Head of caudate nucleus (tissue), 42 donors: ENCODE measurements at places on chromosomes 6 and 20.

- no peak for DNase-seq
Measured at GRCh38 chr6:131175564-131175963, 40.3 kb downstream of the AKAP7 start.

DNA sequence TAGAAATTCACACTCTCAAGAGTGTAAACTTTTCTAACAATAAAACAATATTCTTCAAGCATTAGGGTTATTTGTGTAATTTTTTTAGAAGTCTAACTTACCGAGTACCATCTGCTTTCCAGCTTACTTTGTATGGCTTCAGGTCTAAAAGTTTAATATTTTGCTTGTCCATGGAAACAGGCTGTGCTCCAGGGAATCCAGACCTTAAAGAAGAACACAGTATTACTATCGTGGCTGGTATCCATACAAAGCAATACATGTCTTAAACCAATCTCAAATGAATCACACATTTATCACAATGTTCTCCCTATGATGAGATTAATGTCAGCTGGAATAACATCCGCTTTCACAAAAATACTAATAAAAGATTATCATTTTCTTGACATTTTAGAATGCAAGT is 73.0 kb downstream of the RNGTT start:
- DNase-seq: no peak

DNA sequence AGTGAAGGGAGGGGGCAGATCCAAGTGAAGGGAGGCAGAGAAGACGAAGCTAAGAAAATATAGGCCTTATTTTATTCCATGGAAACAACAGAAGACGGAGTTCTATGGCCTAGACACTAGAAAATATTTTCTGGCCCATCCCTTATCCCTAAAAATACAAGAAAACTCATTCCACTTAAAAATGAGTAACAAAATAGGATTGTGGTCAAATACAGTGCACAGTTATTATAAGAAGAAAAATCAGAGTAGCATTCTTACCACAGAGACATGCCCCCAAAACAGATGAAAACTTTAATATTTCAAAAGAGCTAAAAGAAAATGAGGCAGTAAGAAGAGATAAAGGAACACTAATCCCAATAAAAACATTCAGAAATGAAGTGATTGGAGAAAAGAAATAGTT is 202.9 kb downstream of the GMPR start:
- no peak for DNase-seq

DNA sequence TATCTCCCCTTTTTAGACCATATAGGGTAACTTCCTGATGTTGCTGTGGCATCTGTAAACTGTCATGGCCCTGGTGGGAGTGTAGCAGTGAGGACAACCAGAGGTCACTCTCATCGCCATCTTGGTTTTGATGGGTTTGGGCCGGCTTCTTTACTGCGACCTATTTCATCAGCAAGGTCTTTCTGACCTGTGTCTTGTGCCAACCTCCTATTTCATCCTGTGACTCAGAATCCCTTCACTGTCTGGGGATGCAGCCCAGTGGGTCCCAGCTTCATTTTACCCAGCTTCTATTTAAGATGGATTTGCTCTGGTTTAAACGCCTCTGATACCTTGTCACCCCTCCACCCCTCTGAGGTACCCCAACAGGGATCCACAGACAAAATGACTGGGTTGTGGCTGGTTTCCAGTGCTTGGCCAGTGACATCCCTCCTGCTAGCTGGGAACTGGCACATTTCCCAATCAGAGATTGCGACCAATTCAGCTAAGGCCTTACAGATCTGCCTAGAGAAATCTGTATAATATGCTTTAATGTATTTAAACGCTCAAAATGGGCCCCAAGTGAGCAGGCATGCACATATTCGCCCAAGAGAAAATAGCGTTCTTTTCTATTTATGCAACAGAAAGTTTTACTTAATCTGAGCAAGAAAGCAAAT is 315.6 kb upstream of the QKI start:
- no peak for DNase-seq

DNA sequence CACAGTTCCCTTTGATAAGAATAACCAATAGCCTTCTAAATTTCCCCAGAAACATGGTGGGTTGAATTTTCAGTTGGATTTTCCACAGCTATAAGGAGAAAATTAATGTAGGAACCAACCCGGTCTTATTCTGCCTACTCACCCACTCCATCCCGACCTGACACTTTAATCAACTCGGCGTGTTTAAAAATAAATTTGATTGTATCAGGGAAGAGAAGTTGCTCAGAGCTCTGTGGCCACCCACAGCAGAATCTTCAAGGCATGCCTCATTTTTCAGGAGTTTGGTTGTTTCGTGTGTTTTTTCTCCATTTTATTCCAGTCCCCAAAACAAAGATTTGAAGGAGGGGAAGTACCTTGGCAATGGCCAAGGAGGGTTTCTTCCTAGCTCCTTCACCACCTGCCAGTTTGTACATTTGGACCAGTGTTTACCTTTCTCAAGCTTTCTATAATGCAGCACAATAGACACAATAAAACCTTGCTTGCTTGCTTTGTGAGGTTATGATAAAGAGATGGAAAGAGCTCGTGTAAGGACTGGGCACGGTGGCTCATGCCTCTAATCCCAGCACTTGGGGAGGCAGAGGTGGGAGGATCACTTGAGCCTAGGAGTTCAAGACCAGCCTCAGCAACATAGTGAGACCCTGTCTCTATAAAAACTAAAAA is 297.2 kb upstream of the JARID2 start:
- DNase-seq: peak; percentile 13

- DNase-seq: no peak
Measured at GRCh38 chr6:113903666-113904330, 46.7 kb downstream of the MARCKS start.

- no peak for DNase-seq
Measured at GRCh38 chr20:46305331-46305972, 2.8 kb downstream of the CDH22 start.

GRCh38 chr6:37459981-37460800 is 27.2 kb downstream of the CMTR1 start:
- DNase-seq: no peak

GRCh38 chr20:38303908-38304379 is at the start of gene BPI:
Gene BPI (plus strand): TSS chr20:38304156. CDS start chr20:38304224, 68 bp downstream.
- peak; percentile 14 for DNase-seq

GRCh38 chr20:675033-675452 is 559 bp downstream of the SCRT2 start:
- no peak for DNase-seq

DNA sequence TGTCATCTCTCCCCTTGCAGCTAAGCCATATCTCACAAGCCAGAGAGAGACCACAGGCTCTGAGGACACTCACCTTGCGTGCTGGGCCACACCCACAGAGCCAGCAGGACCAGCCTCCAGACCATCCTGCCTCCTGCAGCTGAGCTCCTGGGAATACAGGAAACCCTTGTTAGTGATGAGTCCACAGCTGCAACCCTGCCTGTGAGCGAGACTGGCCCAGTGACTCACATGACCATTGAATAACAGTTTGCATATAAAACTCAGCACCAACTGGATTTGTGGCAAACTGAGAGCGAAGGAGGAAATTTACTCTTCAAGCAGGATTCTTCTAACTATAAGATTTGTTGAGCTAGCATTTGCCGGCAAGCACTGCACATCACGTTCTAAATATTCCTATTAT is 3.0 kb downstream of the THBS2 start:
- DNase-seq: peak; percentile 91

GRCh38 chr20:32581839-32582658 is 3.1 kb downstream of the NOL4L start:
- no peak for DNase-seq

DNA sequence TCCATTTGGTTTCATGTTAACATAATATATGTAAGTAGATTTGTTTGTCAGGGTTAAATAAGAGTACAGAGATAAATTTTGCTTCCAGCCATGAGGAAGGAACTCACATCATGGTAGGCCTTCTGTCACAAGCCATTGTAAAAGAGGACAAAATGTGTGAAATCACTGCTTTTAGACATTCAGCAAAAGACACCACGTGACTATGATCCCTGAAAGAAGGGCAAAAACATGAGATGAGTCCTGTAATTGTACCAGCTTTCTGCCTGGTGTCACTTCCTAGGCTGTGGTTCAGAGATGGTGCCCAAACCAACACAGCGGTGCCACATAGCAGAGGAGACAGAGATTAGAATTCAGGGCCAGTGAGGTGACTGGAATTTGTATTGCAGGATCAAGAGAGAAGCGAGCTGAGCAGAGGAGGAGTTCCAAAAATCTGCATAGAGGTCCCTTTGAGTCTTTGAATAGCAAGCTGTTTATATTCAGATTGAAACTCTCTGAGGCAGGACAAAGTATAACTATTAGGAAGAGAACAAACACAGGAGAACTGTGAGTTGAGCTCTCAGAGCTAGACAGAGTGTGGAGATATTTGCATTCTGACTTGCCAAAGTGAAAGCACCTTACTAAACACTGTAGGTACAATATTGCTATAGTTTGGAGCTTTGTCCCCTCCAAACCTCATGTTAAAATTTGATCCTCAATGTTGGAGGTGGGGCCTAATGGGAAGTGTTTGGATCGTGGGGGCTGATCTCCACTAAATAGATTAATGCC is 52.6 kb upstream of the PDE7B start:
- no peak for DNase-seq

DNA sequence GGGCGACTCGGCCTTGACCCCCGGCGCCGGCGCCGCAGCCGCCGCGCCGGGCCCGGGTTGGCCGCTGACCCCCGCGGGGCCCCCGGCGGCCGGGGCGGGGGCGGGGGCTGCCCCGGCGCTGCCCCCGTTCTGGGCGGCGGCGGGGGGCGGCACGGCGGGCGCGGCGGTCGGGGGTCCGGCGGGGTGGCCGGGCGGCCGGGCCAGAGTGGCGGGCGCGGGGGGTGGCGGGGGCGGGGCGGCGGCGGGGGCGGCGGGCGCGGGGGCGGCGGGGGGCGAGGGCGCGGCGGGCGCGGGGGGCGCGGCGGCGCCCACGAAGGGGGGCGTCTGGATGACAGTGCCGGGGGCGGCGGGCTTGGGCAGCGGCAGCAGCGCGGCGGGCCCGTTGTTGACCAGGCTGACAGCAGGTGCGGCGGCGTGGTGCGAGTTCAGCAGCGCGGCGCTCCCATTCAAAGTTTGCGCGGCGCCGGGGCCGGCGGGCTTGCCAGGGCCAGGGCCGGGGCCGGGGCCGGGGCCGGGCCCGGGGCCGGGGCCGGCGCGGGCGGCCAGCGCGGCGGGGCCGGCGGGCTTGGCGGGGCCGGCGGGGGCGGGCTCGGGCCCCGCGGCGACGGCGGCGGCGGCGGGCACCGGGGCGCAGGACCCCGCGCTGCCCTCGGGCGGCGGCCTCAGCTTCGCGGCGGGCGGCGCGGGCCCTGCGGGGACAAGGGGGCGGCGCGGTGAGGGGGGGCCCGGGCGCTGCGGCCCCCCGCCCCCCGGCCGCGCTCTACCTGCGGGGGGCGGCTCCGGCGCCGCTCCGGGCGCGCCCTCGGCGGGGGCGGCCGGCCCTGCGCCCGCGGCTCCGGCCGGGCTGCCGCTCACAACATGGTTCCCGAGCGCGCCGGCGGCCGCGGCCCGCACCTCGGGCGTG is 659 bp downstream of the TAF4 start:
- DNase-seq: no peak

GRCh38 chr20:45014671-45015415 is 48.5 kb downstream of the STK4 start:
- no peak for DNase-seq

- no peak for DNase-seq
Measured at GRCh38 chr6:128068119-128068479, 167.2 kb upstream of the THEMIS start.

GRCh38 chr6:24988562-24988961 is 52.8 kb upstream of the RIPOR2 start:
- DNase-seq: no peak

GRCh38 chr6:159312206-159312605 is 143.0 kb downstream of the FNDC1 start:
- DNase-seq: no peak

DNA sequence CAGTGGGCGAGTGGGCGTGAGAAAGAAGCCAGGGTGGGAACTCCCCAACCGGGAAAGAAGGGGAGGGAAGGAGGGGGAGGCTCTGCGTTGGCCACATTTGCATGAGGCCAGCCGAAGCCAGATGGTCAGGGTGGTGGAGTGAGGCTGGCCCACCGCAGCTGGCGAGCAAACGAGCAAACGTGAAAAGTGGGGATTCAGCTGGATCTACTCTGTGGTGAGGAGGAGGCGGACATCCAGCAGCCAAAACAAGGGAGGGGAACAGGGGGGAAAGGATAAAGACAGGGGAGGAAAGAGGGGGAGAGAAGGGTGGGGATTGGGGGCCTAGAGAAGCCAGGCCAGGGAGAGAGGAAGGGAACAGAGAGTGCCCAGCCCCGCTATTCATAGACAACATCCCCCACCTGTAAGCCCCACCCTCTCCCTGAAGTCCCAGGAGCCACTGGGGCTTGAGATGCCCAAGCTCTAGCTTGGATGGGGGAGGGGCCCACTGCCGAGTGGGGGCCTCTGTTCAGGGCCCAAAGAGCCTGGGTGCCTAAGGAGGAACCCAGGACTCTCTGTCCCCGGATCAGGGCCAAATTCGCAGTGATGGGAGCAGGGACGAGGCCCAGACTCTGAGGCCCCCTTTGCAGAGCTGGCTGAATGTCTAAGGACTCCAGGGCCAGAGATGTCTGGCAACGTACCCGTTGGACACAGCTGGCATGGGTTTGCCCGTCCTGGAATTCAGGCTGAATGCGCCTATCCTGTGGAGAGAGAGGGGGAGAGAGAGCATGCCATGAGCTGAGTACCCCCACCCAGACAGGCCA is 45.1 kb downstream of the CPNE5 start:
- DNase-seq: no peak

- DNase-seq: no peak
Measured at GRCh38 chr6:167705211-167705750, 121.4 kb upstream of the AFDN start.

DNA sequence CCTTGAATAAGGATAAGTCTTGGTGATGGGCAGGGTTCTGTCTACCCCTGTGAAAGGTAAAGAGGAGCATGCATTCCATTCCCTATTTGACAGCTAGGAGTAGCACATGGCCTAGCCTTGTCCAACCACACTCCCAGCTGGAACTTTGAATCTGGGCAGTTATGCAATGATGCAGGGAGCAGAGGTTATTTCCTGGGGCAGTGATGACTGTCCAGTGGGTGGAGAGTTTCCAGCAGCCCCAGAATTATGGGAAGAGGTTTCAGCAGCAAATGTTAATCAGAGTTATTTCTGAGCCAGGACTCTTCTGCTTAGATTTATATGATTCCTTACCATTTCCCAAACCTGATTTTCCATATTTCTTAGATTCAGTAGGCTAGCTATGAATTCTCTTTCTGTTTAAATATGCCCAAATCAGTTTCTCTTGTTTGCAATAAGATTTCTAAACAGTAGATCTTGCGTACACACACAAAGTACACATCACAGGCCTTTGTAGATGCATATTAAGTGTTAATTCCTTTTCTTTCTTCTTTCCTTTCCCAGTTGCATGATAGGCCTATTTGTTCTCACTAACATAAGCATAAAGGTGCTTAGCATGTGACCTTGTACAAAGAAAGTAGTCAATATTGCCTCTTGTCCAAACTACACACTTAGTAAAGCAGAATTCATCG is 17.3 kb upstream of the TXLNB start:
- no peak for DNase-seq

GRCh38 chr6:137798846-137799245 is 68.2 kb upstream of the TNFAIP3 start:
- DNase-seq: no peak

- DNase-seq: peak; percentile 76
Measured at GRCh38 chr6:80541181-80541580, 434.7 kb downstream of the BCKDHB start.

GRCh38 chr6:7895125-7895423 is 15.5 kb downstream of the TXNDC5 start:
- no peak for DNase-seq

GRCh38 chr20:60310560-60311349 is 352.5 kb downstream of the CDH26 start:
- no peak for DNase-seq
